AML-193 (cell line): ENCODE measurements at places on chromosomes 1 and 21.

- DNase-seq, result no peak
Observed at GRCh38 chr1:238628110-238628509, 737.4 kb upstream of the ZP4 start.

DNA sequence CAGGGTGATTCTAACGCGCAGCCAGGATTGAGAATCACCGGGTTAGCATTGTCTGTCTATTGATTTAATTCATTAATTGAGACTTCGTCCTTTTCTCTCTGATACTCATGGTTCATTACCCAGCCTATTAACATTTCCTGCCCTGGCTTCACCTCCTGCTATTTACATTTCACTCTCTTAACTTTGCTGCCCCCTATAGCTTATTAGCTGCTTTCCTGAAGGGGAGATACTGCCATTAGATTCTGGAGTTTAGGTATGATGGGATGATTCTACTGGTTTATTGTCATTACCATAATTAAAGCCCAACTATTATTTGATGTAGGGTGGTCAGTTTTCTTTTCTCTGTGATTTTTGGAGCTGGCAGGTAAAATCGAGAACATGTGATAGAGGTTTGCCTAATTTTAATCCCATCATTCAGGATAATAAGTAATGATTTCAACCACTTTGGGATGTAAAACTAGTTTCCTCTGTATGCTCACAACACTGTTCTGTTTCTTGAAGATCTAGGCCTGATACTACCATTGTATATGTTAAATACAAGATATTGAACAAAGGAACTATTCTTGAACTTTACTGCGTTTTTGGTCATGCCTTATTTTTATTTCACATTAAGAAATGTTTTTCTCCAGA, 6.4 kb downstream of the PPP2R5A start:
- DNase-seq, result peak; percentile 78

DNA sequence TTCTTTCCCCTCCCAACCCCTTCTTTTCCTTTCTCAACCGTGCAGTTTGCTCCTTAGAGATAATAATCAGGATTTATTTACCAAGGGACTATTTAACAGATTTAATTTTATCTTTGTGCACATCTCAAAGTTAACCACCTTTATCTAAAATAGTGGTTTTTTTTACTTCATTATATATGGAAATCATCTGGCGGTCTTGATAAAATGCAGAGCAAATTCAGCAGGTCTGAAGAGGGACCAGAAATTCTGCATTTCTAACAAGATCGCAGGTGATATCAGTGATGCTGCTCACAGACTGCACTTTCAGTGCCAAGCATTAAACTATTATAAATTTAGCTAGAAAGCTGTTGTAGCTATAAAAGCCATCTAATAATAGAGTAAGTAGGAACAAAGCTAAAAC, 83.4 kb upstream of the NEGR1 start:
- no peak for DNase-seq

DNA sequence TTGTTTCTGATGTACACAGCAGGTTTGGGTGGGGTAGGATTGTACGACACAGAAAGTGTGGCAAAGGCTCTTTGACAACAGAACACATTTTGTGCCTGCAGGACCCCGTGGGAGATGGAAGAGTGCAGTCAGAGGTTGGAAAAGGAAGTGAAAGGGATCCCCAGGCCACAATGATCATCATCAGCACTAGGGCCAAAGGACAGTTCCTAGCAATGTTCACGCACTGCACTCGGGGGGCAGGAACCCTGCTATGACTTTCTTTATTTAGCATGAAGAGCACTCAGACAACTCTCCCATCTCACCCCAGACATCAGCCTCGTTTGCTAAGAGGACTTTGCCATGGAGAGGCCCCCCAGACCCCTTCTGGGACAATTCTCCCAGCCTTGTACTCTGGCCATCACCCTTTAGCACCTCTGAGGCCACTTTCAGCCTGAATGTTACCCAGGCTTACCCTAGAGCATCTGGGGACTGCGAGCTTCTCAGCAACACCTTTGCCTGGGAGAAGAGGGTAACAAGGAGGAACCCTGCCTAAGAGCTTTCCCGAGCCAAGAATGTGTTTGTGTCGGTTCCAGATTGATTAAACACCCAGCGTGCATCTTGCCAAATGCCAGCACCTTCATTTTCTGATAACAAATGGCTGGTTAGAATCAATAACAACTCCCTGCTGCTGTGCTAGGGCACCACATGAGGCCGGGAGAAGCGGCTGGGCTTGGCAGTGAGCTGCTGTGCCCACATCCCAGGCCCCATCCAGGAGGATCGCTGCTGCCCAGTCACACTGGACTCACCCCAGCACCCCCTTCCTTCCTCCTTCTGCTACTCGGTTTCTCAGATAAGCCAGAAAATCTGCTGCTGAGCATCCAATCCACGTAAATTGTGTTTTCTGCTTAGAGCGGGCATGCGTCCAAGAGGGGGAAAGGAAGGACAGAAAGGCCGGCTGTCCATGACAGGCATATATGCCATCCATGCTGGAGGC, 633.1 kb downstream of the AJAP1 start:
- no peak for DNase-seq

DNA sequence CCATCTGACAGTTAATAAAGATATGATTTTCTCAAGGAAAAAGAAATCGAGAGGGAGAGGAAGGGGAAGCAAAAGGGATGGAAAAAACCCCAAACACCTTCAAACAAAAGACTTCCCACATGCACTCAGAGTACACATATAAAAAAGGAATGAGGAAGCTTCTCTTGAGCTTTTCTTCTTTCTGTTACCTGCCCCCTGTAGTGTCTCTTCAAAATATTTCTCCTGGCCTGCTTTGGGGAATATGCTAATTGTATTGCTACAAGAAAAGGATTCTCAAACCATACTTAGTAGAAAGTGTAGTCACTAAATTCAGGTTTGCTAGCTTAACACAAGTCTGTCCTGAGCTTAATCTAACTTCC, 58.7 kb downstream of the KIF14 start:
- DNase-seq, result no peak

- DNase-seq, result no peak
Observed at GRCh38 chr1:74729741-74730478, 2.9 kb downstream of the CRYZ start.

DNA sequence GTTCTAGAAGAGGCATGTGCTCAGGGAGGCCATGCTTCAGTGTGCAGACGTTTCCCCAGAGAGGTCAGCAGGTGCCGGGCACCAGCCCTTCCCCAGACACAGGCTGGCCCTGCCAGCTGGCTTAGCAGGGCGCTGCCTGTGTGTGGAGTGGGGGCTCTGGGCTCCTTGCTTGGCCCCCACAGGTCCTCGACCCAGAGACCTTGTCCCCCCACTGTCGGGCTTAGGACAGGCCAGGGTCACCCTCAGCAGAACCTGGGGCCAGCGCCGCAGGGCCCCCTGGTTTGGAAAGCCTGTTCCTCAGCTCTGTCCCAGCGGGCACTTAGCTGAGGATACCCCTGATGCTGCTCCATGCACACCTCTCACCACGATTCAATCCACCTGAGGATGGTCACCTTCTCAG, 172.3 kb upstream of the ARHGEF16 start:
- DNase-seq, result no peak

- no peak for DNase-seq
Observed at GRCh38 chr1:181430015-181430885, 53.1 kb upstream of the CACNA1E start.

DNA sequence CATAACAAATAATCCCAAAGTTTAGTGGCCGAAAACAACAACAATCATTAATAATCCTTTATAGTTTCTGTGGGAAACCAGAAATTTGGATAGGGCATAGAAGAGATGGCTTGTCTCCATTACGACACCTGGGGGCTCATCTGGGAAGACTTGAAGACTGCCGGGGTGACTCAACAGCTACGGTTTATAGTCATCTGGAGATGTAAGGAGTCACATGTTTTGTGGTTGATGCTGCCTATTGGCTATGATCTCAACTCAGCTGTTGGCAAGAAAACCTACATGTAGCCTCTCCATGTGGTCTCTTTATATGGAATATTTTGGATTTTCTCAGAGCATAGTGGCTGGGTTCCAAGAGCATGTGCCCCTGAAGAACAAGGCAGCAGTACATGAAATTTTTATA, 29.3 kb upstream of the TSPAN2 start:
- no peak for DNase-seq

DNA sequence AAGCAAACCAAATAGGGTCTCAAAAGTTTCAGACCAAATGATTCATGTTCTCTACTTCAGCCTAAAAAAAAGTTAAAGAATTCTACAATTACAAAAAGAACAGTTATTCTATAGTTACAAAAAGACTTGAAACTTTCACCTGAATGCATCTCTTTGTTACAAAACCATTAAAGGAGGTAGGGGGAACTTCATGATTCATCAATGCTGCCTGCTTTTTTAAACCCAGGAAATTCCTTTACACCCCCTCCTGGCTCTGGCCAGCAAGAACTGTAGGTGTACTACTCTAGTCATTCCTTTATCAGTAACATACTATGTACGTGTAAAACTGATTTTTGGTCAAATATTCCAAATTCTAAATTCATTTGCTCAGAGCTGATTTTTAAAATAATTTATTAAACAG, 5.0 kb downstream of the FAF1 start:
- DNase-seq, result no peak

- DNase-seq, result peak; percentile 68
Observed at GRCh38 chr1:234499119-234499942, 20.4 kb upstream of the TARBP1 start.

DNA sequence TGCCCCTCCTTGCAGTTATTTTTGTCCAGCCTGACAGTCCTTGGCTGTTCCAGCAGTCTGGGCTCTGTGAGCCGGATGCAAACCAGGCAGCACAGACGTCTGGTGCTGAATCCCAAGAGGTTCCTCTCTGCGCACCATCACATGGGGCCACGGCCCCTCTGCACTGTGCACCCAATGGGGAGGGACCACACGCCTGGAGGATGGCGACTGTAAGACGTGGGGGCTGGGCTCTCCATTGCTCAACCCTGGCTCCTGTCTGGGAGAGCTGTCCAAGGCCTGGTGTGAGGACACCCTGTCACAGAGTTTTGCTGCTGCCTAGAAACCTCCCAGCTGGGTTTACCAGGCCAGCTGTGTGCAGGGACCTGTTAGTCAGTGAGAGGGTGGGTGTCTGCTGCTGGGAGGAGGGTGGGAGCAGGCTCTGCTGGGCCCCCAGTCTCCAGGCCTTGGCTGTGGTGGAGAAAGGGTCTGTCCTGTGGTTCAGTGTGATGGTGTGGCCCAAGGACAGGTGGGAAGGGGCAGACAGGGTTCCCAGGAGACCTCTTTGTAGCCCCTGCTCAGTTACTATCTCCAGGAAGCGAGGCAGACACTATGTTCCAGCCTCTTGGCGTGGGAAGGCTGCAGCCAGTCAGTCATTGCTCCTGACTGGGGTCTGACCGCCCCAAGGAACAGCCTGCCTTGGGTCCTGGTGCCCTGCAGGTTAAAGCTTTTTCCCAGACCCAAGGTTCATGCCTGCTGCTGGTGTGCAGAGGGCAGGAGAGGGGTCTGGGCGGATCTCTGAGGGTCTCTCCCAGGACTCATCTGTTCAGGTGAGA, 13.8 kb downstream of the HEYL start:
- no peak for DNase-seq

DNA sequence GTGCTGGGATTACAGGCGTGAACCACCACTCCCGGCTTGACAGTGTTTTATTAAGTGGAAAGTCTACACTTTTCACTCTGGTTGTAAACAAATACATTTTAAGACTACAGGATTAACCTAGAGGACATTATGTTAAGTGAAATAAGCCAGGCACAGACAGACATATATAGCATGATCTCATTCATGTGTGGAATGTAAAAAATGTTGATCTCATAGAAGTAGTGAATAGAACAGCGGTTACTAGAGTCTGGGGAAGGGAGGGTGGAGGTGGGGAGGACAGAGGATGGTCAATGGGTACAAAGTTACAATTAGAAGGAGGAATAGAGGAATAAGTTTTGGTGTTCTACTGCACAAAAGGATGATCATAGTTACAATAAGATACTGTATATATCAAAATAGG, 16.9 kb downstream of the CTH start:
- DNase-seq, result no peak

DNA sequence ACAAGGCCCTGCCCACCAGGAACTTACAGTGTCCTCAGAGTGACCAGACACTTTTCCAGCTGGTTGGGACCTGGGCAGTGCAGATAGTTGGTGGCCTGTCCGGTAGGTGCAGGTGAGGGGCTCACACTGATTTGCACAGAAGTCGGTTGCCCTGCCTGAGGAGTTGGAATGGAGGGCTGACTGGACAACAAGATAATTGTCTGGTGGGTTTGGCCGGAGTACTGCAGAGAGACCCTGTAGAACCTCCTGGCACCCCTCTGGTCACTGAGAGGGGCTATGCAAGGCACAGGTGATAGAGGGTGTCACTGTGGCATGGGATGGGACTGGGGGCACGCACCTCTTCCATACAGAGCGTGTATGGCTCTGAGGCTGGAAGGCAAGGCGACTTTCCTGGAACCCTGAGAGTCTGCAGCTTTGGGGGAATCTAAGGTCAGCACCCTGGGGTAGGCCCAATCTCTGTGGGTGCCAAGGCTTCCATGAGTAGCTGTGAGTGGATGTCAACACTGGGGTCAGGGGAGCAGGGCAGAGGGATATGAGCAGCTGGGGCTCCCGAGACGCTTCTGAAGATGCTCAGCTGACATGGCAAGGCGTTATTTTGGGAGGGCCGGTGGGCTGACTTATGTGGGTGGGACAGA, 7.6 kb upstream of the PLA2G2D start:
- no peak for DNase-seq

DNA sequence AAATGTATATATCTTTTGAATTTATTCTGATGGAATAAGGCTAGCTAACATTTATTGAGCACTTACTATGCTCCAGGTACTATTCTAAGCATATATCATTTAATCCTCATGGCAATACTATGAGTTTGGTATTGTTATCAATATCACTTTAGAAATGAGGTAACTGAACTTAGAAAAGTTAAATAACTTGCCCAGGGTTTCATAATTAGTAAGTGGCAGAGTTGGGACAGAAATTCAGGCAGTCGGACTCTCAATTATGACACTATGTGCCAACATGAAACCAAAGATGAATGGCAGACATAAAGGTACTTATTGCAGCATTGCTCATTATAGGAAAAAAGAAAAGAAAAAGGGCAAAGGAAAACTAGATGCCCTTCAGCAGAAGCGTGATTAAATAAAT, 48.2 kb downstream of the RAB3GAP2 start:
- no peak for DNase-seq

GRCh38 chr1:230424391-230425251, 1.5 kb downstream of the PGBD5 start:
- peak; percentile 79 for DNase-seq
